Stimulated activated CD8-positive, alpha-beta memory T cell treated with anti-CD3 and anti-CD28 coated beads, Interleukin-12 subunit alpha, Interleukin-12 subunit beta, amount 100 ng/mL, for 1 hour (primary cell): ENCODE measurements at places on chromosomes 7 and 10.
A peak's percentile ranks its signal among the peaks of the same experiment; 100 is the strongest.

- no peak for DNase-seq
Measured at GRCh38 chr10:84613336-84614021, 285.1 kb downstream of the CCSER2 start.

DNA sequence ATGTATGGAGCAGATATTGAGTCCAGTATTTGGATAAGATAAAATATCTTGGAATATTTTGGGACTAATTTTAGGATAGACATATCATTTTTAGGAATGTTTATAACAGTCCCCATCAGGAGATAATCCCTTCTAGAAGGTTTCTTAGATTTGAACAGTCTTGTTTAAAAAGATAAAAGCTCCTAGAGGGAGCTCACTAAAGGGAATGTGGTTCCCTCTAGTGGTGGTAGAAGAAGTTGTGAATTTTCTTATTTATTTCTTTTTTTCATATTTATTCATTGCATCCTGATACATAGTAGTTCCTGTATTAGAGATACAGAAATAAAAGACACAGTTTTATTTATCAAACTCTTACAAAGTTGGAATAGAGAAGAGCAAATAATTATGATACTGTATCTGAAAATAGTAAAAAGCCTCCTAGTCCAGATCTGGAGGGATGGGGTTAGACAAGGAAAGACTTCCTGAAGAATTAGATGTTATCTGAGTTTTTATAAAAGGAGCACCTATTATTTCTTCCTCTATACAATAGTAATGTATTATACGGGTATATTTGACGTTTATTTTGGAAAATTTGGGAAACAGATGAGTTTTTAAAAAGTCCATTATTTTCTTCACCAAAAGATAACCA lies 24.5 kb upstream of the KLF14 start:
- DNase-seq: no peak

GRCh38 chr10:43926875-43927406 lies 278.3 kb upstream of the ZNF32 start:
- no peak for DNase-seq

- no peak for DNase-seq
Measured at GRCh38 chr7:75756991-75757676, 14.9 kb downstream of the CCL26 start.

GRCh38 chr7:95467912-95468607 lies 17.7 kb upstream of the ASB4 start:
- DNase-seq: no peak

DNA sequence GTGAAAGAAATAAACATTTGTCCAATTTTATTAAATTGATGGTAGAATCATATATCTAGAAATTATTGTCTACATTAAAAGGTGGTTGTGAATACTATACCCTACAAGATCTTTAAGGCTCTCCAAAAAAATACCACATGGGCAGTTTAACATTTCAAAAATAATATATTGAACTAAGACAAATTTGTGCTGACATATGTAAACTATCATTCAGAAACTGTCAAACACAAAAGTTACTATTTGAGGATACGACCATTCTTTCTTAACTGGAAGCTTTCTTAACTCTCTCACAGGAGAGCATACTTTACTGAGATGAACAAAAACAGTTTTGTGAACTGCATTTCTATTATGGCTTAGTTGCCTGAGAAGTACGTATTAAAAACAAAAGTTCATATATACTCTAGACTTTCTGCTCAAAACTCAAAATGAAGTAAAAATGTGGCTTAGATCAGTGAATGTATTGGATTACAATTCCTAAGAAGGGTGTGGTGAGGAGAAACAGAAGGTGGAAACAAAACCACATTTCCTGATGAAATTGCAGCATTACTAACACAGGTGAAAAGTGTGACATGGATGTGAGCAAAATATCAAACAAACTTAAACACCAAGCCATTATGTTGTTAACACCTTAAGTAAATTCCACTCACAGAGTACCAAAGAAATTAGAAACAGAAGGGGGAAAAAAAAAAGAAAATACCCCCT lies 138.5 kb downstream of the SEMA3A start:
- DNase-seq: no peak

GRCh38 chr7:135147899-135148721 lies at the start of gene TMEM140:
Gene TMEM140 (plus strand): TSS chr7:135148072. CDS start chr7:135164442, 16,370 bp downstream.
- DNase-seq: no peak

GRCh38 chr10:14954001-14954770 lies at the start of gene DCLRE1C:
Gene DCLRE1C (minus strand): TSS chr10:14954096. CDS start chr10:14954010, 86 bp downstream.
- DNase-seq: peak; percentile 79

- no peak for DNase-seq
Measured at GRCh38 chr7:6252341-6252746, 20.1 kb downstream of the CYTH3 start.

- no peak for DNase-seq
Measured at GRCh38 chr10:112365014-112365432, 8.9 kb upstream of the ACSL5 start.

- DNase-seq: peak; percentile 49
Measured at GRCh38 chr10:80196270-80196949, 8.9 kb downstream of the ANXA11 start.

DNA sequence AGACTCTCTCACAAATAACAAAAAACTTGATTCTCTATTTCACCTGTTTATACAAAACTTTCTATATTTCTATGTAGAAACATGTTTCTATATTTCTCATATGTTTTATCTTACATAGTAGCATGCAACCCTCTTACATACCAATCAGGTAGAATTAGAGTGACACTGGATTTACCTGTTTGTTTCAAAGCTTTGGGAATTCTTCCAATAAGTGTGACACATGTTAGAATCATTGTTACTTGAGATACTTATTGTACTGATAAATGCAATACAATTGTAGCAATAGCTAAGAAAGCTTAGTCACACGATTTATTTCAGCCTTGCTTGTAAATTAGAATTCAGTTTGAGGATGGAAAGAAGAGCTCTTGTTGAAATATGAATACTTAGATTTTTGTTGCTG lies 4.9 kb downstream of the HYAL4 start:
- no peak for DNase-seq

GRCh38 chr7:155351120-155351870 lies 53.6 kb downstream of the INSIG1 start:
- no peak for DNase-seq

DNA sequence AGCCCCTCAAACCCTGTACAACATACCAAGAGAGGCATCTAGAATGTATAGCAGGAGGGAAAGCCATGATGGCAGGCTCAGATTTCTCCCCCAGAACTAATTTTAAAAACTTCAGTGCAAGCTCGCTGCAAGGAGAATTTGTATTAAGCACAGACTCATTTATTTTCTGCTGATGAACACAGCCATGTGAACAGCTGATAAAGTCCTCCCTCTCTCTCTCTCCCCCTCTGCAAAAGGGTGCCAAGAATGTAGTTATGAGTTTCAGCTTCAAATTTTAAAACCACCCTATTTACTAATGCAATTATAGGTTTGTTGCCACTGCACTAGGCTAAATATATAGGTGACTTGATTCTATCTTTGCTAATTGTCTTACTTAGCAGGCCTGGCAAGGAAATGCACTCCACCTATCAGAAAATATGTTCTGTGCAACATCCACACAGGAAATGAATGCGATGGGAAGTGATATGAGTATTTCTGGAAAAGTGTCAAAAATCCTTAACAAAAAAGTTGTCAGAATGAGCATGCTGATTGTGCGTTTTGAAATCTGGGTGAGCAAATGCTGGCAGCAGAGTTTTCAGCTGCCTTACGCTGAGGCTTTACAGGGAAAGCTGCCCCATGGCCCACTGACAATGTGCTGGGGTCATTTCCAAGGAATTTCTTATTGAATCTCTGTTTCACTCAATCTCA lies 43.4 kb upstream of the GHITM start:
- DNase-seq: no peak

DNA sequence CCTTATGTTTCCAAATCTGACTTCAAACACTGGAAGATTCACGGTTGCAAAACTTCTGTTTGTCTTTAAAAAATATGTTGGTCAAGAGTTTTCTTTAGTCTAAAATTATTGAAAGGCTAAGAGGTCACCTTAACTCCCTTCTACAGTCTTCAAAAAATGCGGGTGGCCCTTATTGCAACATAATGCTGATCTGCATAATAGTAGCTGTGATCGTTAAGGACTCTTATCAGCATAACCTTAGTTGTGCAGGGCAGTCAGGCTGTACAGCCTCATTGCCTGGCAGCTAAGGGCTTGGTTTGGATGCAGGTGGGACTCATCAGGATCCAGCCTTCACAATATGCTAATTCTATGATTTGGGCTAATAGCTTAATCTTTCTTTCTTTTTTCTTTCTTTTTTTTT lies 15.0 kb downstream of the KIAA1217 start:
- DNase-seq: no peak

DNA sequence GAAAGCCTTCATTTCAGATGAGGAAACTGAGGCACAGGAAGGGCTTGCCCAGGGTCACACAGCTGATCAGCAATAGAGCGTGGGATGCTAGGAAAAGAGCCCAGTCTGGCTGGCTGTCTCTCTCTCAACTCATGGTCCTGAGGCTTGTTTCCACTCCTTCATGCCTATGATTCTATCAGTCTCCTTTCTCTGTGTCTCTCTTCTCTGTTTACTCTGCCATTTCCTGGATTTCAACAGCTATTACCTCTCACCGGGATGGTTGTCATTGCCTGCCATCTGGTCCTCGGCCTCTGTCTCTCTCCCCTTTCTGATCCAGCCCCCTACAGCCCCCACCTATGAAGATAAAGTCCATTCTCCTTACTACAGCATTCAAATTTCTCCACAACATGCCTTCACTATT lies 93.3 kb upstream of the AGBL3 start:
- DNase-seq: no peak

DNA sequence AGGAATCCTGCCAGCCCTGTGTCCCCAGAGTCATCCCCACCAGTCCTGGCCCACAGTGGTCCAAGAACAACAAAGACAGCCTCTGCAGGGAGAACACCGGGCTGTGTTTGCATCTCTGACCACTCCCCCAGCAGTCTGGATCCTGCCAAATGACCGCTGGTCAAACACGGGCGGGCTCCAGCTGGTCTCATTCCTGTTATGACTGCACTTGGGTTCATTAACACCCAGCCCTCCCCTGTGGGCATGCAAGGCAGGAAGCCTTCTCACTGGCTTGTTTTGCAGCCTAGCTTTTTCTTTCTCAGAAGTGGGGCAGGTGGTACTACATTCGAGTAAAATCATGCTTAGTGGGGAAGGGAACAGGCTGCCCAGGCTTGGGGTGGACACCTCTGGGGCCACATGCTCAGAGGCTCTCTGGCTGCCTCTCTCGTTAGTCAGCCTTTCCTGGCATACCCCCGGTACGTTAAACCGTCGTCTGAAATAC lies 190.0 kb downstream of the PLXNA4 start:
- no peak for DNase-seq

DNA sequence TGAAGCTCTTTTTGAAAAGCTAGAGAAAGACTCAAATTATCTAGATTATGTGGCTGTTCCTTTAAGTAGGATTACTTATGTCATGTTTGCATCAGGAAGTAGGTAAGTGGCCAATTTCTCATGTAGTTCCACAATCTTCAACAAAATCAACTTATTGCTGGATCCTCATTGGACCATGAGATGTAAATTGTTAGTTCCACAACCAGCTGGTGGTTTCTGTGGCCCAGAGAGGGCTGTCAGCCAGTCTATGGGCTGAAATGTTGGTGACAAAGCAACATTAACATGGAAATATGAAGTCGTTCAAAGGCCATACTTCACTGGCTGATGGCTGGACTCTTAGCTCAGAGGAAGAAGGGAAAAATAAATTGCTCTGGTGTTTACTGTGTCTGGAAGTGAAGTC lies 157.9 kb downstream of the PLXDC2 start:
- no peak for DNase-seq

- no peak for DNase-seq
Measured at GRCh38 chr7:54932818-54933543, 85.8 kb upstream of the EGFR start.

GRCh38 chr10:64396105-64396708 lies 875.0 kb downstream of the REEP3 start:
- no peak for DNase-seq
